NCI-H1417 (cell line): ENCODE measurements at places on chromosomes 3 and 15.

- no peak for DNase-seq
Measured at GRCh38 chr3:31606453-31606852, 73.7 kb downstream of the STT3B start.

DNA sequence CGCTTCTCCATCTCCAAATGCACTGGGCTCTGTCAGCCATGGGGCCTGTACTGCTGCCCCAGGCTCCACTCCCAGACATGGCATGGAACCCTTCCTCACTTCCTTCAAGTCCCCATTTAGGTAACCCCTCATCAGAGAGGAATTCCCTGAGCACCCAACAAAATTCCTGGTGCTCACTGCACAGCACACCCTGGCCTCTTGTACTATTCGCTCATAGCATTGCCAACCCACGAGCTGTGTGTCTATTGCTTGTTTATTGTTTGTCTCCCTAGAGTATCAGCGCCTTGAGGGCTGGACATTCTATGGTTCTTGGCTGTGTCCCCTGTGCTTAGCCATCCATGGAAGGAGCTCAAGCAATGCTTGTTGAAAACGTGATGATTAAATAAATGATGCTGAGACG is 46.1 kb upstream of the SLCO2A1 start:
- no peak for DNase-seq

DNA sequence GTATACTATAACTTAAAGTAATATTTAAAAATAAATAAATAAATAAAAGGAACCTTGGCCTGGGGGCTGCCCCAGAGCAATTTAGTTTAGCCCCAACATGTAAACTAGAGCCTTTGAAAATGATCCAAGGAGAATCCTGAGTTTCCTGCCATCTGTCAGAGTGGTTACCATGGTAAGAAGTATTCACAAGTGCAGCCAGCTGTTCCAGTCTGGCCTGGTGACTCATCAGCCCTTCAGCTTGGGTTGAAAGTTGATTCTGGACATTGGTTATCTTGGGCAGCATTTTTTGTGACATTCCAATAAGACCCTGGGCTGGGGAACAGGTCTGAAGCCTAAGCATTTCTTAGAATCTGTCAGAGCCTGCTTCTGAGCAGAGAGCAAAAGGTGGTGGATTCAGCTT is 72.7 kb upstream of the LRTM1 start:
- DNase-seq: peak; percentile 5

DNA sequence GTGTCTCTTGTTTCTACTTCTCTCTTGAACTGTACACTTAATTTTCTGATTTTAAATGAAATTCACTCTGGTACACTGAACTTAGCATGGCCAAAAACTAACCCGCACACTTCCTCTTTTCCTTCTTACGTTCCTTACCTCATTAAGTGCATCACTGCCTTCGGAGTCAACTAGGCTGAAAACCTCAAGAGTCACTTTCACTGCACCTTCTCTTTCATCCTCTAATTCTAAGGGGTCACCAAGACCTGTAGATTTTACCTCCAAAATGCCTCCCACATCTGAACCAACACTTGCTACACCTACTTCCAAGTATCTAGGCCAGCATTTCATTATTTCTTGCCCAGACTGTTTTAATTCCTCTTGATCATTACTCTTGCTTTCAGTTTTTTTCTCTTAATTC is 6.6 kb downstream of the CBLB start:
- DNase-seq: no peak

GRCh38 chr15:101723171-101723873 is 951 bp downstream of the TARS3 start:
- DNase-seq: peak; percentile 26

GRCh38 chr3:115691964-115692363 is 68.7 kb downstream of the GAP43 start:
- DNase-seq: no peak
